Central memory CD8-positive, alpha-beta T cell (primary cell): ENCODE measurements at places on chromosomes 3 and 15.

DNA sequence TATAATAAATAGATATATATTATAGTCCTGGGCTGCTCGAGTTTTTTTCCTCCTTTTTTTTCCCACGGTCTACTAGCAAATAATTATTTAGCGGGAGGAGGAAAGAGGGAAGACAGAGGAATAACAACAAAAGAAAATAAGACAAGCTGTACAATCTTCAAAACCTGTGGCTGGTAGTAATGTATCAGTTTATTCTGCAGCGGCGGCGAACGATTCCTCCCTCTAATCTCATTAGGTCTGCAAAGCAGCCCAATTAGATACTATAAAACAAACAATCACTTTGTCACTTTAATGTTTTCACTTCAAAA, 390 bp upstream of the TLE3 start:
- no peak for DNase-seq

- peak; percentile 51 for DNase-seq
Measured at GRCh38 chr15:70528270-70528706, 235.1 kb downstream of the UACA start.

DNA sequence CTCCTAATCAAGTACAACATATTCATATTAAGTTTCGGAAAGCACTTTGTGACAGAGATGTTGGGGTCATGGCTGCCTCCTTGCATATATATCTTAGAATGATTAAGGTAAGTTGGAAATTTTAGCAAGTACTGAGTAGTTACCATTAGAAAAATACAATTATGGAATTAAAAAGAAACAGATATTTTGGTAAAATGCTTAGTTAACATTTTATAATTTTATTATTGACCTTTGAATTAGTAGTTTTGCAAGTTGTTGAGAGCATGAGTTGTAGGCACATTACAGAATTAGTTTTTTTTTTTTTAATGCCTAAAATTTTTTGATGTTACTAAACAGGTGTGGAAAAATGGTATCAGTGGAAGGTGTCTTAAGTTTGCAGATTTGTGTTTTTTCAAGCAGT, 20.6 kb downstream of the AP4E1 start:
- no peak for DNase-seq

GRCh38 chr3:38002940-38003339, 12.4 kb downstream of the VILL start:
- no peak for DNase-seq

DNA sequence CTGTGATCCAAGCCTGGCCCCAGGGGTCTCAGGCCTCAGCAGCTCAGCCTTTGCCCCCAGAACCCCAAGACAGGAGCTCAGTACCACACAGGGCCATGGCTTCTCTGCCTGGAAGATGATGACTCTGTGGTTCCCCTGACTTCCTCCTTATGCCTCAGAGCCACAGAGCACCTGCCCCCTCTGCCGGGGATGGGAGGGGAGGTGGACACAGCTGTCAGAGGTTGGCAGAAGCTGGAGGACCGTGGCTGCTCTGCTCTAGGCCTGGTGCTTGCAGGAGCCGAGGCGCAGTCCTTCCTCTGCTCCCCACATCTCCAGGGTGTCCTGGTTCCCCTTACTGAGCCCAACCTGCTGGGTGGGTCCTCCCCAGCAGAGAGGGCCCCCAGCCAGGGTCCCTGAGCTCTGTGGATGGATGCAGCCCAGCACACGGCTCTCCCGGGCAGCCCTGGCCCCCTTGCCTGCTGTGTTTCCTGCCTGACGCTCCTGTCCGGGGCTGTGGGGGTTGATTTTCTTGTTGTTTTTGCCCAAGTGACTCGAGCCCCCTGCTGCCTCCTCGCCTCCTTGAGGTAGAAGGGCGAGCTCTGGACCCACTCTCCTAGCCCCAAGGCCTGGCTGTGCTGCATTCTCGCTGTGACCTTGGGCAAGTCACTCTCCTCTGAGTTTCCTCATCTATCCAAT, 36.6 kb downstream of the PSTPIP1 start:
- DNase-seq, result peak; percentile 12

DNA sequence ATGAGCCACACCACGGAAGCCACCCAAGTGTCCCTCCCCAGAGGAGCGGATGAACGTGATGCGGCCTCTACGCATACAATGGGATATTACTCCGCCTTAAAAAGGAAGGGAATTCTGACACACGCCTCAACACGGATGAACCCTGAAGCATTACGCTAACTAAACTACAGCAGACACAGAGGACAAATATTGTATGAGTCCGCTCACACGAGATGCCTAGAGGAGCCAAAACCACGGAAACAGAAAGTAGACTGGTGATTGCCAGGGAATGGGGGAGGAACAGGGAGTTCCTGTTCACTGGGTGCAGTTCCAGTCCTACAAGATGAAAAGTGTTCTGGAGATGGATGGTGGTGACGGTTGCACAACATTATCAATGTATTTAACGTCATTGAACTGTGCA, 32.7 kb downstream of the SRGAP3 start:
- no peak for DNase-seq

GRCh38 chr3:55156851-55157650, 229.2 kb upstream of the LRTM1 start:
- no peak for DNase-seq

DNA sequence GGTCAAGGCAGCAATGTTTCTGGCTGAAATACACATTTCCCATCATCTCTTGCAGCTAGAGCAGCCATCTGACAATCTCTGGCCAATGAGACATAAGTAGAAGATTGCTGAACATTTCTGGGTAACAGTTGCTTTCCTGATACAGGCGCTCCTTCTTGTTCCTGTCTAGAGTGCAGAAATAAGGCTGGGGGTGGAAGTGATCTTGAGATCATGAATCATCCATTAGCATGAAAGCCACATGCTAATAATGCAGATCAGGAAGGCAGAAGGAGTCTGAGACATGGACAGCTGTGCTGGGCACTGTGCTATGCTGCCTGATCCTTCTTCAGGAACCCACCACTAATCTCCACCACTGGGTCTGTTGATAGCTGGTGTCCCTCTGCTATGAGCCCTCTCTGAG, 14.8 kb upstream of the TMEM108 start:
- DNase-seq, result no peak

GRCh38 chr3:23778446-23778845, 27.3 kb upstream of the UBE2E1 start:
- DNase-seq, result no peak

DNA sequence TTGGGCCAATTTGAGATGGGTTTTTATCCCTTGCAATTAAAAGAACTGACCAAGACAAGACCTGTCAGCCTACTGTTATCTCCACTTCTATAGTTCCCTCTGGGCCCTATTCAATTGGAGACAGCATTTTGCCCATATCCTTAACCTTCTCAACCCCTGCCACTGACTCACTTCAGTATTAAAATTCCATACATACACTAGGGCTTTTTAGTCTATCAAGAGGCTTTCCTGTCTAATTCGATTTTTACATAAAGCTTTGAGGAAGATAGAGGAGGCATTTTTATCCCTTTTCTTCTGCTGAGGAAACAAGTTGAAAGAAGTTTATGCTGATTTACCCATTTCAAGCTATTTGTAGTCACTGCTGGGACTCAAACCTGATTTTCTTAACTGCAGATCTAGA, 51.1 kb downstream of the GTF2E1 start:
- DNase-seq, result no peak
